ENCODE measurements at places on chromosomes 6 and 20.

GRCh38 chr6:193180-193579 lies 99.1 kb upstream of the DUSP22 start:
- DNase-seq, result no peak

GRCh38 chr20:8526610-8527009 lies 394.5 kb downstream of the PLCB1 start:
- no peak for DNase-seq

DNA sequence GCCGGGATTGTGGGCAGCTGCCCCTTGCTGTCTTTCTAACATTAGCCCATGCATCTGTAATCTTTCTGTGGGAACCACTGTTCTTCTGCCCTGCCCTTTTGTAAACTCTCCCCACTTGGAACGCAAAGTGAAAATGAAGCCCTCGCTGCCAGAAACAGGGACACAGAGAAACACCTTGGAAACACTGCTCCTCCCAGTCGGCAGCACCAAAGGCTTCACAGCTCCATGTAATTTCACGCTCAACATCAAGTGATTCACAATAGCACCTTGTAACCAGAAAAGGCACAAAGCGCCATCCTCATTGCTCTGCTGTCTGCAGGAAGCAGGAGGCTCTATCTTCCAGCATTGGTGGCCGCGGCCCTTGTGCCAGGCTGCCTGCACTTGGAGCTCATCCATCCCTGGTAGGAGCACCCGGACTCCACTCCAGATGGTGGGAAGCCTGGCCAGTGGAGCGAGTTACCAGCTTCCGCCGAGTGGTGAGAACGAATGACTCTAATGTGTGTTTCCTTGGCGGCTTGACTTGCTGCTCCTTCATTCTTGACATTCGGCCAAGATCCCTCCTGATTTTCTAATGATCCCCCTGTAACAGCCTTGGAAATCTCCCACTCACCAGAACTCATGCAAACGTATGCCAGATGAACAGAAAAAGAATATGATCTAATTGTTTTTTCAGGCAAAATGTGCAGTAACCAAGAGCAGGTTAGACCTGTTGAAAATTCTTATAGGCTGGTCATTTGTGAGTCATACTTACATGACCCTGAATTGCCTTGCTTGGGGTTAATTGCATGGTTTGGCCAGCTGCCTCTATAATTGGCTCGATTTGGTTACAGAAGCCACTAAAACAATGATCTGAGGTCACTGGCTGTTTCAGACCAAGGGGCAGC lies 169.1 kb upstream of the CDYL start:
- peak; percentile 97 for DNase-seq

DNA sequence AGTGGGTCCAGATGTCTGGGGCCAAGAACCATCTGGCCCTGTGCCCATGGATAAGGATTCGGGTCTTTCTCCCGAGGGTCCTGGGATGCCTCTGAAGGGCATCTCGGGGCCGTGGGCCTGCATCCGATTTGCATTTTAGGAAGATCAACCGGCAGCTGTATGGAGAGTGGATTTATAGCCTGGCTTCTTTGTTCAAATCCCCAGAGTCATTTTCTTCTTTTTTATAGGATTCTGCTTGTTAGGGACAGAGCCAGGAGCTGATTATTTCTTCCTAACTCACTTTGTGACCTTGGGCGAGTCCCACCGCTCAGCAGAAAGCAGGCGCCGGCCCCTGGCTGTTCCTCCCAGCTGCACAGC lies 52.9 kb upstream of the APCDD1L start:
- no peak for DNase-seq

- no peak for DNase-seq
These were observed 43.9 kb downstream of the SRC start for GRCh38 chr20:37389844-37390275.

DNA sequence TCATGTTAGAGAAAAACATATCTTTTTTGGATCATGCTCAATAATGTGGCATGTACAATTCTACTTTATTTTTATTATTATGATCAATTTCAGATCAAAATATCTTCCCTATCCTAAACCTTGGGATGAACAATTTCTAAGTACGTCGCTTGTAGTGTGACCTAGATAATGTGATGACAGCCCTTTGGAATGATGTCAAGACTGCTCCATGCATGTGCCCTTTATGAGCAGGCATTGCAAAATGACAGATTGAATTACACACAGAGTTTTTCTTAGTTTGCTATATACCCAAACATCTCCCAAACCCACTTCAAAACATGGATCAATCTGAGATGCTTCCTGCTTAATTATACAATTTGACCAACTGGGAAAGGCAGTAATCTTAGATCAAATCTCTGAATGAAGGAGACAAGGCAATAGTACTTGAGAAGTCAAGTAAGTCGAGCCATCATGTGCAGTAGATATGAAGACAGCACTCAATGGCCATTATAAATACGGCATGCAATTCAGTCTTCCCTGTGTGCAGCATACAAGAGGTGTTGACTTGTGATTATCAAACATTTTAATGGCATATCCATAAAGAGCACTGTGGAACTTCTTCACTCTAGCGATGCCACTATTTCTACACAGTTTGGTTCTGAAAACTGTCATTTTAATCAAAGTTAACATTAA lies 294.8 kb downstream of the RNF144B start:
- no peak for DNase-seq

GRCh38 chr6:52595000-52595795 lies 18.3 kb upstream of the TRAM2 start:
- DNase-seq, result peak; percentile 89

DNA sequence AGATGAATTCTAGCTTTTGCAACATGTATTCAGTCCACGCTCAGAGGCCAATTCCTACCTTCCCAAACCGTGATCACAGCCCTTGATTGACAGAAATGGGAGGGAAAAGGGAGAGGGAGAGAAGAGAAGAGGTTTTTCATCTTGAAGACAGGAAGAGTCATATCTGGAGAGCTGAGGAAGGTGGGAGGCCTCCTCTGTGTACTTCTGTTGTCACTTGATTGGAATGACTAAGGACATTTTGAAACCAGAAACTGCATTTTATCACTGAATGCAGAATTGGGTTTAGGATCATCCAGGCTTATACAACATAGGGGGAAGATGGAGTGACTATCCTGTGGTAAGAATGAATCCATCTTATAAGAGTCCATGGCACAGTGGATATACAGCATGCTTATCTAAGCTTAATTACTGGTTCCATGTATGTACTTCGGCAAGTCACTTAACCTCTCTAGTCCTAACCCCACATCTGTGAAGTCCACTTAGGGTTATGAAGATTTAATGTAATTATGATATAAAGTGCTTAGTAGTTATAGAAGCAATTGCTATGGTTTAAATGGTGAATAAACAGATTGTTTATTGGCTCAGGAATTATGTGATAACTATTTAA lies 144.0 kb downstream of the BCKDHB start:
- DNase-seq, result no peak

DNA sequence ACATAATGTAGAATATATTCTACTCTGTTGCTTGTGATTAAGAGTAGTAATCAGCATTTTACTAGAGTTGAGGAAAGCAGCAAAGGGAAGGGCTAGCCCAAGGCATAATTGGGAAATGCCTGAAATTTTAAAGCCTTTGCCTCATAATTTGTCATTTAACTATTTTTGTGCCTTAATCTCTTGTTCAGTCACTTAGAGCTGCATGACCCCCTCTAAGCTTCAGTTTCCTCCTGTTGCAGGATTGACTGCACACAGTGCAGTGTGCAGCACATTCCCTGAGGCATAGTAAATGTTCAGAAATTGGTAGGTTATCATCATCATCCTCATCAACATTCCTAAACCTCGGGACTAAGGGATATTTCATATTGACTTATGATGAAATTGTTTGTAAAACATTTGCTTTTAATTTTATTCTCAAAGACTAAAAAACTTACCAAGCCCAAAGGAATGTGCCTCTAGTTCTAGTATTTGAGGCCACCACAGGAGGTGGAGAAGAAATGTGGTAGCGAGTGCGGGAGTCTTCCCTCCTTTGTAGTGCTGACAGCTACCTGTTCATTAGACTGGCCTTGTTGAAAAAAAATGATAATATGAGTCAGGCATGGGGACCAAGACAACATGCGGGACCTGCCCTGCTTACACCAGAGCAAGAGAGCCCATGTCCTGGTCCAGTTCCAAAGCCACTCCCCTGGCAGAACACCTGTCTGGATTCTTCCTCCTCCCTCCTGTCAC lies 14.8 kb upstream of the TENT5A start:
- DNase-seq, result peak; percentile 71

GRCh38 chr20:62111148-62111547 lies 11.1 kb upstream of the LSM14B start:
- no peak for DNase-seq

- no peak for DNase-seq
These were observed 567.4 kb downstream of the C6orf118 start for GRCh38 chr6:164741938-164742451.

DNA sequence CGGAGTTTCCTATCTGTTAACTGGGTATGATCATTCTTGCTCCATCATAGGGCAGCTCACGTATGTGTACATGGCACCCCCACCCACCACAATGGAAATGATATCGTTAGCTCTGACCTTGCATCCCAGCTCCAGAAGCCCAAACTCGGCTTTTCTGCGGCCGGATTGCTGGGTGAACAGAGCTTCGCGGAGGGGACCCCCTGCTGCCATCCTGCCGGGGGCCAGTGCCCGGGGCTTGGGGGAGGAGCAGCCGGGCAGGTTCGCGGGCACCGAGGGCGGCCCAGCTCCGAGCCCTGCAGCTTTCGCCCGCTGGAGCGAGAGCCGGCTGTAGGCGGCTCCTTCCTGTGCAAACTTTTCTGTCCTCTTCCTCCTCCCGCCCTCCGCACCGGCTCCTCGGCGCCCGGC lies 24.9 kb upstream of the FUCA2 start:
- DNase-seq, result peak; percentile 24

DNA sequence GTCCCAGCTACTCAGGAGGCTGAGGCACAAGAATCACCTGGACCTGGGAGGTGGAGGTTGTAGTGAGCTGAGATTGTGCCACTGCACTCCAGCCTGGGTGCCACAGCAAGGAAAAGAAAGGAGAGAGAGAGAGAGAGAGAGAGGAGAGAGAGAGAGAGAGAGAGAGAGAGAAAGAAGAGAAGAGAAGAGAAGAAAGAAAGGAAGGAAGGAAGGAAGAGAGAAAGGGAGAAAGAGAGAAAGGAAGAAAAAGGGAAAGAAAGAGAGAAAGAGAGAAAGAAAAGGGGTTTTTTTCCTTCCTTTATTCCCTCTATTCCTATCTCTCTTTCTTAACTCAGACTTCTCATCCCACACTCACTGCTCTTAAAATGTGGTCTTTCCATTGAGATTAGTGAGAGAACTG lies 238.7 kb upstream of the PRDM1 start:
- no peak for DNase-seq

DNA sequence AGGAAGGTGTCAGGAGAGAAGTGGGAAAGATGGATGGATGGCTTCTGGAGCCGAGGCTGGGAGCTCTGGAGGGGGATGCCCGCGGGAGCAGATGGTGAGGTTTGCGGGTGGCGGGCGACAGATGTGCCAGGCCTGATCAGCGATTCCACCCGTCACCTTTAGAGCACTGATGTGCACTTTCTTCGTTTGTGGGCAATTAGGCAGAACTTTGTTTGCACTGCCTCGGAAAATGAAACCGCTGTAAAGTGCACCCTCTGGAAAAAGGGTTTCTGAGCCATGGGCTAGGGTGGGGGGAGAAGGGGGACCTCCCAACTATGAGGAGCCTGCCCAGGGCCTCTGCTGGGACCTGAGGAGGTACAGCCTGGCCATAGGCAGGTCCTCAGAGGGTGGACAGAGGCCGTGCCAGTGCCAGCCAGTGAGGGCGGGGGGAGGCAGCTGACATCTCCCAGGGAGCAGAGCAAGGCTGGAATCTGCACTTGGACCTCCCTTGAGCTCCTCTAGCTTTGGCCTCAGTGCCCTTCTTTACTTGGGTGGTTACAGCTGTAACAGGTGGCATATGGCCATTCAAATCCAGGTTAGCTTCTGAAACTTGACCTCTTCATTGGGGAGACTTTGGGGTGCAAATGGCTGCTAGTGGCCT lies 58.7 kb downstream of the CD40 start:
- no peak for DNase-seq

GRCh38 chr6:141103246-141103645 lies 1029.5 kb upstream of the GJE1 start:
- peak; percentile 85 for DNase-seq

GRCh38 chr6:22421198-22421597 lies 124.4 kb upstream of the PRL start:
- no peak for DNase-seq

DNA sequence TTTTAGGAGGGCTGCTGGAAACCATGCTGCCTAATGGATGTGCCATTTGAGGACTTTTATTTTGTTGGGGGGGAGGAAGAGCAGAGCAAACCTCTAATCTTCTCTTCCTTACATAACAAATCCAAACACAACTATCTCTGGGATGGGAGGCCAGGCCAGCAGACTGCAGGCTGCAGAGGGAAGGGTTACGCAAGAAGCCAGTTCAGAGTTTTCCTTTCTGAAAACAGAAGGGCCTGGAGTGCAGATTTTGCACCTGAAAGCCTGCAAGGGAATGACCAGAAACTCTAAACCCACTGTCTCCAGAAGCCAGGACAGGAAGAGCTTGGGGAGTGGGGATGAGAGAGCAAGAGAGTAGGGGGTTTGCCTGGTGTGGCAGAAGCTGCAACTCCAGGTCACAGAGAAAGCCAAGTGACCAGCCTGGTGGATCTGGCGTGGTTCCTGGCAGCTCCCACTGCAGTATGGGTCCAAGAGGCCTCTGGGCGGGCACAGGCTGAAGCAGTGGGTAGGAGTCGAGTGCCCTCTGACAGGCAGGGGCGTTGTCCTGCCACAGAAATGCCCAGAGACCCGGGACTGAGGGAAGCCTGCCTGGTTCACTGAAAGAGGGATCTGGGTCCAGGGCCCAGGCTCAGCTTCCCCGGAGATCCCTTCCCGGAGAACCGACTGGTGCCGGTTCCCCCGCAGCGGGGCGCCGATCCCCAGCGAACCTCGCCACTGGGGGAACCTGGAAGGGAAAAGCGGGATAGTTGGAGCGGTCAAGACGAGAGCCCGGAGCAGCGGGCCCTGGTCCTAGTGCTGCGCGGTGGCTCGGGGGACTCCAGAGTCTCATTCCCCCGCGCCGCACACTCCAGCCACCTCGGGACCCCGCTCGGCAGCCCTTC lies 6.7 kb downstream of the MAFB start:
- DNase-seq, result no peak

DNA sequence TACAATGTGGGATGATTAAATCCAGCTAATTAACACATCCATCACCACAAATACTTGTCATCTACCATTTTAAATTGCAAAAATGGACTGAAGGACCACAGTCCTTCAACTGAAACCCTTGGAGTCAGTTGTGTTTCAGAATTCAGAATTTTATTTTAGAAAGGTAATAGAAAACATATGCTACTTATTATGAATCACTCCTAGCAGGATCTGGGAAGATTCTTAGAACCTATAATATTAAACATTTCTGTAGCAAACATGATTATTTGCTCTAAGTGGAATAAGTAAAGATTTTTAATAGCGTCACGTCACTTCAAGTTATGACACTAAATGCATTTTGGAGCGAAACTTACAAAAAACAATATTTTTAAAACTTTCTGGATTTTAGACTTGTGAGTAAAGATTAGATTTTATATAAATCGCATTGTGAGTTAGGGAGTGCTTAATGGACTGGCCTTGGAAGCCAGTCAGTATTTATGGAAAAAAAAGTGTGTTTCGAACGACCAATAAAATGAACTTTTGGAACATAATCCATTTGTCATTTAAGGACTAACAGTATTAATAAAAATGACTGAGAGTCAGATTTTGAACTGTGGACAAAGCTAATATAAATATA lies 71.8 kb upstream of the PHACTR2 start:
- DNase-seq, result no peak

Data from astrocyte (in vitro differentiated cells and primary cell).